M059J (cell line): ENCODE measurements at places on chromosomes 7 and 10. TPM values are rescaled to one million over a fixed set of nuclear protein-coding genes. Genes with fewer than 3 reads are reported as not detected.

DNA sequence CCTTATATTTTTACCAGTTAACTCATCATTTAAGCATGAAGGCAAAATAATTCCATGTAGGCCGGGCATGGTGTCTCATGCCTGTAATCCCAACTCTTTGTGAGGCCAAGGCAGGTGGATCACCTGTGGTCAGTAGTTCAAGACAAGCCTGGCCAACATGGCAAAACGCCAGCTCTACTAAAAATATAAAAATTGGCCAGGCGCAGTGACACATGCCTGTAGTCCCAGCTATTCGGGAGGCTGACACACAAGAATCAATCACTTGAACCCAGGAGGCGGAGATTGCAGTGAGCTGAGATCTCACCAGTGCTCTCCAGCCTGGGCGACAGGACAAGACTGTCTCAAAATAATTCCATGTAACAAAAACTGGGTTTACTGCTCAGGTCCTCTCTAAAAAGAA, 18.3 kb downstream of the HNRNPA2B1 start:
- no peak for DNase-seq

GRCh38 chr10:70348228-70348850, 34.1 kb downstream of the LRRC20 start:
- DNase-seq, result peak; percentile 26

GRCh38 chr7:121395961-121396757, at the start of gene FAM3C:
Gene FAM3C, minus strand, starts transcription at chr7:121396308. Its CDS starts 13,339 bp downstream, at chr7:121382969.
- peak; percentile 94 for DNase-seq

DNA sequence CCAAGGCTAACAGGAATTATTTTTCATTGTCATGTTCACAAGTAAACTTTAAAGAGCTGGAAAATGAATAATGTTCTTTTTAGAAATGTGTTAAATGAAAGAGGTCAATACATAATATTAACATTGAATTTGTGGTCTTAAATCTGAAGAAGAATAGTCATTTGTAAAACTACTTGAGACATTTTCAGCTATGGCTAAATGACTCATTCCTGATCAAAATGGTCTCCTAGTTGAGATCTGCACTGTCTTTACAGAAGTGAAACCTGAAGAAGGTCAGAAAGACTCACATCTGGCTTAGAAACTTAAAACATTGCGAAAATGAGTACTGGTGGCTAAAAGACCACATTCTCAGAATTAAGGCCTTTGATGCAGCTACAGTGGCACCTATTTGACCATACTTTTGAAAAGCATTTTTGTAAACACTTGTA, 5.9 kb downstream of the PIK3CG start:
- DNase-seq, result no peak

DNA sequence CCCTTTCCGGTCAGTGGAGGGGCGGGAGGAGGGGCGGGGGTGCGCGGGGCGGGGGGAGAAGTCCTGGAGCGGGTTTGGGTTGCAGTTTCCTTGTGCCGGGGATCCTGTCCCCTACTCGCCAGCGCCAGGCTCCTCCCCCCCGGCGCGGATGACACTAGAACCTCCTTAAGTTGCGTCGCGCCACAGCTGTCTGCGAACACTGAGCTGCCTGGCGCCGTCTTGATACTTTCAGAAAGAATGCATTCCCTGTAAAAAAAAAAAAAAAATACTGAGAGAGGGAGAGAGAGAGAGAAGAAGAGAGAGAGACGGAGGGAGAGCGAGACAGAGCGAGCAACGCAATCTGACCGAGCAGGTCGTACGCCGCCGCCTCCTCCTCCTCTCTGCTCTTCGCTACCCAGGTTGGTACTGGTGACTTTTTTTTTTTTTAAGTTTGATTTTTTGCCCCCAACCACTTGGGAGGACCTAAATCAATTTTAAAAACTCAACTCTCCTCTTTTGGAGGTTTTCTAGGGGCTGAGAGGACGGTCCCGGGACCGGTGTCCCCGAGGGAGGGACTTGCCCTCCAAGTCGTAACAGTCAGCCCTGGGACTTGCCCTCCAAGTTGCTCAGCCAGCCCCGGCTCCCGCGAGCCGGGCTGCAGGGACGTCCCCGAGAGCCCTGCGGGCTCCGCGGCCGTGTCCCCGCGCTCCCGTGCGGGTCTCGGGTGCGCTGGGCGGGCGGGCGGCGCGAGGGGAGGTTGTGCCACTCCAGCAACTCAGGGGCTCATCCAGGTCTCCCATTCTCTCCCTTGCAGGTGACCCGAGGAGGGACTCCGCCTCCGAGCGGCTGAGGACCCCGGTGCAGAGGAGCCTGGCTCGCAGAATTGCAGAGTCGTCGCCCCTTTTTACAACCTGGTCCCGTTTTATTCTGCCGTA, at the start of gene GATA3:
TSS of gene GATA3 (plus strand) at position 195 of the 914 bp plus-strand sequence. CDS start 968 bp downstream, outside the sequence.
- DNase-seq, result peak; percentile 81

DNA sequence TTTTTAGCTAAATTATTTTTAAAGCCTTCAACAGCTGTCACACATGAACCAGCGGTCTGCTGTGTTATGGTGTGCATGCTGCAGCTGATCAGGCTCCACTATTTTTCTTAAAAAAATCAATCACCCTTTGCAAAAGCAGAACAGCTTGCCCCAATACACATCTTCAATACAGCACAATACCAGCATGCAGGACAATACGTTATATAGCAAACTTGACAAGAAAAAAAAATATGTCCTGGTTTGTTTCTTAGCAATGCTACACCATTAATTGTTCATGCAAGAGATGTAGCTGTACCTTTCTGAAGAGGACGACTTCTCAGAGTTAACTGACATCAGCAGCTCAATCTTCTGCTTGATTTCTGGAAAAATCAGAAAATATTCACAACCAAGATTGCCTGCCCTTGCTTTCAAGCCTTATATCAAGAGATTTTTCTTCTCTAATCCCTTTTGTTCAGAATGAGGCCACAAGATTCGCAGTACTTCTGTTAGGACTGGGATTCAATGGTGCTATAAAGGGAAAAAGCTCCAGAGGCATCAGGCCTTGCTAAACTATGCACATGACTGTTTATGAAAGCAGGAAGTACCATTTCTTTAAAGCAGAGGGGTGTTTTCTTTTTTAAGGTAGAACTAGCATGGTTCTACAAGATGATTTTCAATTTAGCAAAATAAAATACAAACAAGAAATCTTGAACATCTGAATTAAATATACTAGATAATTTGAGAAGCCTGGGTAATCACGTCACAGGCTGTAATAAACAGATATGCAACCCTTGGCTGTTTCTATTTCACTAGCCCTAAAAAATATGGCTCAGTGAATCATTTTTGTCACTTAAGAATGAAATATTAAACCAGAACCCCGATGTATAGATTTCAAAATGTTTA, 120.0 kb downstream of the SRPK2 start:
- peak; percentile 60 for DNase-seq

- peak; percentile 50 for DNase-seq
Observed at GRCh38 chr7:1432411-1433082, 26.7 kb downstream of the MICALL2 start.

DNA sequence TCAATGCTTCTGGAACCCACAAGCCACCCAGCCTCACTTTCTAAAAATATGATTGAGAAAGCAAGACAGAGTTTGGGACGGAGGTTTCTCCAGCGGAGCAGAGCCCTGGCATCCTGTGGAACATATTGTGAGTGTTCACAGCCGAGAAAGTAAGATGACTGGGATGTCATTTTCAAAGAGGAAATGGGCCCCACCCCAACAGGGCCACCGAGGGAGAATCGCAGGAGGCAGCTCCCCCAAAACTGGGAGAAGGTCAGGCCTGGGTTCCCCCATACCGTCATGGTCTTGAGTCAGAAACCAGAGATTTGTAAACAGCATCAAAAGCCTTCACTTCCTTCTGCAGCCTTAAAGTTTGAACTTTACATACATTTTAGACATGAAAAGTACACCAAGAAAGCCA, 560.0 kb downstream of the PTPRN2 start:
- no peak for DNase-seq

Gene NAT16
- total RNA-seq, result 0.12 TPM in 1 of 2 replicates, not detected in the other

Gene HOXA6
- 3.7 TPM in 1 of 2 replicates, not detected in the other for total RNA-seq

Gene TMEM178B
- total RNA-seq, result 0.71 and 1.6 TPM in 2 replicates

DNA sequence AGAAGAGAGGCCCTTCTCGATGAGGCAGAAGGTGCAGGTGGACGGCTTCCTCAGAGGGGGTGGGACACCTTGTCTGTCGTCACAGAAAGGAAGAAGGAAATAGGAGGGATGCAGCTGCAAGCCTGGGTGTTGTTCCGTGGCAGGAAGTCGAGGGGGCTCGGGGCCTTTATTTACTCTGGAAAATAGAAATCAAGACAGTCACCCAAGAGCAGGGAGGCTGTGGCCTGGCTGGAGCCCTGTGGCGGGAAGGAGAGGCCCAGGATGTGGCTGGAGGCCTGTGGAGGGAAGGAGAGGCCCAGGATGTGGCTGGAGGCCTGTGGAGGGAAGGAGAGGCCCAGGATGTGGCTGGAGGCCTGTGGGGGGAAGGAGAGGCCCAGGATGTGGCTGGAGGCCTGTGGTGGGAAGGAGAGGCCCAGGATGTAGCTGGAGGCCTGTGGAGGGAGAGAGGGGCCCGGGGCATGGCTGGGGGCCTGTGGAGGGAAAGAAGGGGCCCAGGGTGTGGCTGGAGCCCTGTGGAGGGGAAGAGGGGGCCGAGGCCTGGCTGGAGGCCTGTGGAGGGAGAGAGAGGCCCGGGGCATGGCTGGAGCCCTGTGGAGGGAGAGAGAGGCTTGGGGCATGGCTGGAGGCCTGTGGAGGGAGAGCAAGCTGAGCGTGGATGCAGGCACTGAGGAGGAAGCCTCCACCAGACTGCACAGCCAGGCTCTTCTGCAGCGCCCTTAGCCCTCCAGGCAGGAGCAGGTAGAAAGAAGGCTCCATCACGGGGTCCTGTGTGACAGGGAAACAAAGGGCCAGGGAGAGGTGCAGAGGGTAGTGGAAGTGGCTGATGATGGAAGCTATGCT, 97.3 kb upstream of the SFMBT2 start:
- no peak for DNase-seq

- no peak for DNase-seq
Observed at GRCh38 chr7:10793995-10794775, 179.5 kb upstream of the PHF14 start.

- DNase-seq, result peak; percentile 47
Observed at GRCh38 chr7:38105874-38106483, 72.1 kb upstream of the STARD3NL start.

Gene PNLIPRP3
- not detected in 2 replicates for total RNA-seq

Gene IGFBP3
- 20.1 and 23.3 TPM in 2 replicates for total RNA-seq

DNA sequence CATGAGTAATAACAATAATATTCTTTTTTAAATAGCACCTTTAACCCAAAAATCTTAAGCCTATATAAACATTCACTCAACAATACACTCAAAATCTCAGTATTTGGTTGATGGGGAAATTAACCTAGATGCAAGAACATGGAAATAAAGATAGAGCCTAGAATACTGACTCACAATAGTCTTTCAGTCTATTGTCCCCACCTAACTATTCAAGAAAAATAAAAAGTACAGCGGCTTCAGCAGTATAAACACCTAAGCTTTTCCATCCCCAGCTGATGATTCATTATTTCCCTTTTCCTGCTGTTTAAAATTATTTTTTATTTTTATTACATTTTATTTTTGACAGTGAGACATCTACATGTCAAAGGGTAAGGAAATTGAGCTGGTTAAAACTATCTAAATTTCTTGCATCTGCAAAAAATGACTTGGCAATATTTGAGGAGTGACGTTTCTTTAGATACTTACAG, 201.4 kb downstream of the FZD1 start:
- DNase-seq, result peak; percentile 5

GRCh38 chr10:128316925-128317324, 190.7 kb upstream of the MKI67 start:
- DNase-seq, result no peak

Gene HGF
- total RNA-seq, result 1.1 and 3.9 TPM in 2 replicates

DNA sequence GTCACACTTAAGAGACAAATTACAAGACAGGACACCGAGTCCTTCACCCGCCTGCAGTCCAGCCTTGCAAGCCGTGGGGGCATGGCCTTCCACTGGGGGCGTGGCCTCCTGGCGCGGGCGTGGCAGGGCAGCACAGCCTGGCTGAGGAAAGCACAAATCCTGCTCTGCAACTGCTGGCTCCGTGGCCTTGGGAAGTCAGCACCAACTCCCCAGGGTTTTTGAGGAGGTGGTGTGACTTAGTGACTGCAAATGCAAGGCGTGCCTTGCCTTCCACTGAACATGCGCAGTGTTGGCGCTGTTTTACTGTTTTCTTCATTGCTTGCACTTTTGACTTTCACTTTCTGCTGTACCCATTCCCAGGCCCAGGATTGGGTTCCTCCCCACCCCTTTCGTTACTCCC, 12.9 kb upstream of the BMS1 start:
- peak; percentile 31 for DNase-seq

- DNase-seq, result no peak
Observed at GRCh38 chr10:87991946-87992345, 128.5 kb downstream of the PTEN start.

Gene ZNF853
- 0.25 and 0.94 TPM in 2 replicates for total RNA-seq

Gene FAM25C
- not detected in 2 replicates for total RNA-seq

DNA sequence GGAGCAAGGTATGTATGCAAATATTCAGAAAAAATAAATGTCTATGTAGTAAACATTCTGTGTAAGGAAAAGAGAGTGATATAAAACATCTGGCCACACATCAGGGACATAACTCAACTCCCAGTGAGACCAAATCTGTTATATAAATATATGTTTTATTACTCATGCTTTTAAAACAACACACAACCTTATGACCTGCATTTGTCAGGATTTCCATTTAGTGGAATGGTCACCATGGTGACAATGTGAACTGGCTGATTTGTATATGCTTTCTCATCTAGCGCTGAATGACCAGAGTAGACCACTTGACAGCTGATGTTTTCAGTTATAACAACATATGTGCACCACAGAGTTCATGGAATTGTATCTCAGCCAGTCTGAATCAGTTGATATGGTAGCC, 551.7 kb downstream of the HTR7 start:
- DNase-seq, result peak; percentile 98

Gene IDI1
- 71.8 and 75.5 TPM in 2 replicates for total RNA-seq

Gene OR2A25
- total RNA-seq, result not detected in 2 replicates

Gene GCK
- total RNA-seq, result not detected in 2 replicates

Gene GRID2IP
- 0.02 TPM in 1 of 2 replicates, not detected in the other for total RNA-seq

GRCh38 chr7:36723951-36724664, at the start of gene AOAH:
Gene AOAH, minus strand, starts transcription at chr7:36724494. Its CDS starts 346 bp downstream, at chr7:36724148.
- no peak for DNase-seq

DNA sequence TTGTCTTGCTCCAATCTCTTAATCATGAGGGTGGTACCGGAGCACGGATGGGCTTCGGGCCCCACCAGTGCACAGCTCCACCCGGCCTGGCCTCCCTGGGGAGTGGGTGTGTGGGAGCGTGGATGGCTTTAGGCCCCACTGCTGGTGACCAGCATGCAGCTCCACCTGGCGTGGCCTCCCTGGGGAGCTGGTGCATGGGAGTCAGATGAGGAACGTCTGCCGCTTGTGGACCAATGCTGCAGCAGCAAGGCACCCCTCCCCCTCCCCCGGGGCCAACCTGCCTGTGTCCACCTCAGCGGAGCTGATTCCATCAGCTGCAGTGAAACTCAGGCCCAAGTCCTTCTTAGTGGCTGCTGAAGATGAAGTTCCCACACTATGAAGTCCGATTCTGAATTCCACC, 511.4 kb downstream of the PTPRN2 start:
- DNase-seq, result no peak

Gene SMKR1
- 0.37 and 0.89 TPM in 2 replicates for total RNA-seq

Gene AMPH
- 1.9 and 3.1 TPM in 2 replicates for total RNA-seq

Gene RPEL1
- 0.12 TPM in 1 of 2 replicates, not detected in the other for total RNA-seq

- DNase-seq, result no peak
Observed at GRCh38 chr7:132051311-132051710, 494.9 kb upstream of the PODXL start.

Gene MSMB
- total RNA-seq, result not detected in 2 replicates

GRCh38 chr7:19674266-19674960, 34.4 kb downstream of the POLR1F start:
- DNase-seq, result peak; percentile 39
